Foreskin melanocyte (primary cell): ENCODE measurements at places on chromosomes 11 and 22.
A peak's percentile ranks its signal among the peaks of the same experiment; 100 is the strongest.

- DNase-seq, result no peak
Observed at GRCh38 chr11:44351898-44352498, 42.1 kb upstream of the ALX4 start.

DNA sequence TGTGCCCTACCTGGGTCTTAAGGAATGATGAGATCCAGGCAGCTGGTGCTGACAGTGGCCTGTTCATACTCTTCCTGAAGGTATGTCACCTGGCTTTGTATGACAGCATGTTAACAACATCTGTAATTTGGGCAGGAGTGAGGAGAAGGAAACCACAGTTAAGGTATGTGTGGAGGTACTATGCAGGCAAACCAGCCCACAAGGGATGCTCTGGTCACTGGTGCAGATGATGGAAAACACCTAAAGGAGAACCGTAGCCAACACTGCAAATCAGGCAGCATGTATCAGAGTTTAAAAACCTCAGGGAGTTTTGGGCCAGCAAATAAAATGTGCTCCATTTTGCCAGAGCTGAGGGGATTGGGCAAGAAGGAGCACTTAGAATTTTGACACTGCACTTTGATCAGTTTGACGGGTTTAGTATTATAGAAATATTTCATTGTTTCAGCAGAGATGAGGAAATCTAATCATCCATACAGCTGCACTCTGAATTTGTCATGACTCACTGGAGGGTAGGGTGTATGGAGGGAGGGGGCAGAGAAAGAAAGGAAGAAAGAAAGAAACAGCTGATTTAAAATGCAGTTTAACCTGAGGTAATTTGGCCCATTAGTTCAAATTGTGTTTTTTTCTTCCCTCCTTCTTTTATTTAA, 260.9 kb downstream of the KIRREL3 start:
- no peak for DNase-seq

DNA sequence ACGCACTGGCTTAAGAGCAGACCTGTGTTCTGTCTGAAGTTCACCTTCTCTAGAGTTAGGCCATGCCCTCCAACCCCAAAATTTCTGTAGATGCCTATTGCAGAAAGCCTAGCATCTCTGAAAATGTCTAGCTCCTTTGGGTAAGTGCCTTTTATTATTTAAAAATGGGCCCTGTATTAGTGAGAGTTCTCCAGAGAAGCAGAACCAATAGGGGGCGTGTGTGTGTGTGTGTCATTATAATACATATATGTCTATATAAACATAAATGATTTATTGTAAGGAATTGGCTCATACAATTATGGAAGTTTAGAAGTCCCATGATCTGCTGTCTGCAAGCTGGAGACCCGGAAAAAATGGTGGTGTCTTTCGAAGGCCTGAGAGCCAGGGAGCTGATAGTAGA, 144.7 kb downstream of the TTC17 start:
- DNase-seq, result no peak

- DNase-seq, result no peak
Observed at GRCh38 chr11:66259225-66259624, 9.2 kb upstream of the RAB1B start.

GRCh38 chr11:79506124-79506523, 65.3 kb upstream of the TENM4 start:
- no peak for DNase-seq

- no peak for DNase-seq
Observed at GRCh38 chr11:2554338-2555207, 109.8 kb downstream of the KCNQ1 start.

- DNase-seq, result no peak
Observed at GRCh38 chr11:44608651-44608990, 43.2 kb downstream of the CD82 start.

- no peak for DNase-seq
Observed at GRCh38 chr11:468493-468892, 18.4 kb downstream of the PTDSS2 start.

DNA sequence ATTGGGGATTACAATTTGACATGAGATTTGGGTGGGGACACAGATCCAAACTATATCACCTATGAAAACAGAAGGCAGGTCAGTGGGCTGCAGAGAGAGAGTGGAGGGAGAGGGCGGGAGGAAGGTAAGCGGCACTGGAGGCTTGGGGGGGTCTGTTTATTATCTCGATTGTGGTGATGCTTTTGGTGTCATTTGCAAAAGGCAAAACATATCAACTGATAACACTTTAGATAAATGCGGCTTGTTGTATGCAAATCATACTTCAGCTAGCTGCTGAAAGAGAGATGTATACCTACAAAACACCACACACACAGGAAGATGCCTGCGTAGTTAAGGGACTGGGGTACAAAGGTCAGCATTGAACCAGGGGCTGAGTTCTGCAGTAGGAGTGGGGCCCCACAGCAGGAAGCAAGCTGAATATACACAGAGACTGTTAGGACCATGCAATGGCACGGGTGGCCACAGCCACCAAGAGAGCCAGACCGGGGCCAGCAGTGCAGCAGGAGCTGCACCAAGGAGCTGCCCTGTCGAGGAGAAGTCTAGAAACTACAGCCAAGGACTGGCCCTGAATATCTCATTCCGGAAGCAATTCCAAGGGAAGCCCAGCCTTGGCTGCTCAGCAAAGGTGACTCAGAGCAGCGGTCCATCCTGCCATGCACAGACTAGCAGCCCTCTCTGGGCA, 23.8 kb upstream of the TOLLIP start:
- DNase-seq, result no peak

DNA sequence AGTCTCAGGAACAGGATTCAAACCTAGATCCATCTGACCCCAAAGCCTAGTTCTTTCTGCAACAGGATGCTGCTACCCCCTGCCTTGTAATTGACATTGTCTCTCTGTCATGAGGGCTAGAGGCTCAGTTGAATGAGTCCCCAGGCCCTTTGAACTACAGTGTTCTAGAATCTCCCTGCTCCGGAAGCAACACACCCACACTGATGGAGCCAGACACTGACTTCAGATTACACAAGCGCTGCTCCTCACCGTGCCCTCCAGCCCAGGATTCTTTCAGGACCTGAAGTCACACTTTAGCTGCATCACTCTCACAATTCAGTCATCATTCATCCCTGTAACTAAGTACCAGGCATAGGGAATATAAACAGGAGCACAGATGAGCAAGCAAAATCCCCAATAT, 69.6 kb downstream of the RAB30 start:
- DNase-seq, result no peak

DNA sequence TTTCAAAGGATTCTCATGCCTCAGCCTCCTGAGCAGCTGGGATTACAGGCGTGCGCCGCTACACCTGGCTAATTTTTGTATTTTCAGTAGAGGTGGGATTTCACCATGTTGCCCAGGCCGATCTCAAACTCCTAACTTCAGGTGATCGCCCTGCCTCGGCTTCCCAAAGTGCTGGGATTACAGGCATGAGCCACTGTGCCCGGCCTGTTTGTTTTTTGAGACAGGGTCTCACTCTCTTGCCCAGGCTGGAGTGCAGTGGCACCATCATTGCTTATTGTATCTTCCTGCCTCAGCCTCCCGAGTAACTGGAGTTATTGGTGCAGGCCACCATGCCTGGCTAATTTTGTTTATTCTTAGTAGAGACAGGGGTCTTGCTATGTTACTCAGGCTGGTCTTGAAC, 8.1 kb downstream of the FADS2 start:
- no peak for DNase-seq

DNA sequence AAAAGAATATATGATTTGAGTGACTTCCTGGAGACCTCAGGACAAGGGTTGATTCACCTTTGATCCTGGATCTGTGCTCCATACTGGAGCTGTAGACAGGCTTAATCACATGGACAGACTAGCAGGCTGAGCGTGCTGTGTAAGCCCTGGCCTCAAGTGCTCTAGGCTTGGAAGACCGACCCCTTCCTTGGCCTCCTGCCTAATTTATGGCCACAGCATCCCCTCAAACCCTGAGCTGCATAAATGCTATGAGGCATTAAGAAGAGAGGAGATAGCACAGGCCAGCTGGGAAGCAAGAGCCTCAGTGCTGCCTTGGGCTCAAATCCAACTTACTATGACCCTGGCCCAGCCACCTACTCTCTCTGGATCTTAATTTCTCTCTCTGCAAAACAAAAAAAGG, 385.1 kb downstream of the BUD13 start:
- no peak for DNase-seq

DNA sequence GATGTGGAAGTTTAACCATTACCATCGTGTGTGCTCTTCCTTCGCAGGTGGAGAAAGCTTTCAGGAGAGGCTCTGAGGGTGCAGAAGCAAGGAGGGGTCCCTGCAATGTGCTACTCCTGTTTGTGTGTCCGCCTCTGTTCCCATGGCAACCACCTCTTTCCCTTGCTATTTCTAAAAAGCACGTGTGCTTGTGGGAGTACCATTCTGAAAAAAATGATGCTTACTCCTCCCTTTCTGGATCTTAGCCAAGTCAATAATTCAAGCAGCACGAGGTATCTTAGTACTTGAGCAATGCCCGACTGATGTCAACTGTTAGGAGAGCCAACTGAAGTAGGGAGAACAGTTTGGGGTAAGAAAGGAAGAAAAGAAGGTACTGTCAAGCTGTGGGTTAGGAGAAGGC, 628.7 kb downstream of the NTM start:
- DNase-seq, result no peak

DNA sequence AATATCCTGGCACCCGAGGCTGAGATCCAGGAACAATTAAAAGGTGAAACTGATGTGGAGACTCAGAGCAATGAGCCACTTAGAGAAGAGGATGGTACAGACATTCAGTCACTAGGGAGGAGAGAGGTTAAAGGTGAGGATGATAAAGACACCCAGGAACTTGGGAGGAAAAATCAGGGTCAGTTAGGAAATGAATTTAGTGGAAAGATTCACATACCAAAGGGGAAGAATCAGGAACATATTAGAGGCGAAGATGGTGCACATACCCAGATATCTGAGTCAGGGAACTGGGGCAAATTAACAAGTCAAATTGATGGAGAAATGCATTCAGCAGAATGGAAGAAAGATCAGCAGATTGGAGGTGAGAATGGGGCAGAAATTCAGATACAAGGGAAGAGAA, 4.1 kb upstream of the MEI1 start:
- DNase-seq, result no peak

DNA sequence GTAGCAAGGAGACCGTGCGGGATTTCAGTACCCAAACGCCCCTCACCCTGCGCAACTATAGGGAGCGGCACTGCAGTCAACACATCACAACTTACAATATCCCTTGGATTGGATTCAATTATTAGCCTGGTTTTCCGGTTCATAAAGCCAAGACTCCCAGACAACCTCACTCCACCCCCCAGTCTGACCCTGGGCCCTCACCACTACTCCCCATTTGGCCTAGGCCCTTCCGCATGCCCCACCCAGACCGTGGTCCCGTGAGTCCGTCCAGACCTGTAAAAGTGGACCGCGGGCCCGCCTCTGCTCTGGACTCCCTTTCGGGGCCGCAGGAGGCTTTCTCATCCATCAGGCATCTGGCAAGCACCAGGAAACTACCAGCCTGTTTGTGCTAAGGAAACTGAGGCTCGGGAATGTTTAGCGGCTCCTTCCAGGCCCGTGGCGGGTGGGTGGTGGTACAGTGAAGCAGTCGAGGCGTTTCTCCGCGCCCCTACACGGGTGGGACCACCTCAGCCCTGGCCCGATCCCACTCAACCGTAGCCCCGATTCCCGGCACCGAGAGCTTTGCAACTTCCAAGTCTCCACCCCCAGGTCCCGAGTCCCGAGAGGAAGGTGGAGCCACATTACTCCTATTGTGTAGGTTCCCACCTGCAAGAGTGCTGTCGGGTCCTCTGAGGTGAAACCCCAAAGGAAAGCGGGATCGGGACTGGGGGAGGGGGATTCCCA, 679 bp upstream of the DPP3 start:
- DNase-seq, result peak; percentile 24

DNA sequence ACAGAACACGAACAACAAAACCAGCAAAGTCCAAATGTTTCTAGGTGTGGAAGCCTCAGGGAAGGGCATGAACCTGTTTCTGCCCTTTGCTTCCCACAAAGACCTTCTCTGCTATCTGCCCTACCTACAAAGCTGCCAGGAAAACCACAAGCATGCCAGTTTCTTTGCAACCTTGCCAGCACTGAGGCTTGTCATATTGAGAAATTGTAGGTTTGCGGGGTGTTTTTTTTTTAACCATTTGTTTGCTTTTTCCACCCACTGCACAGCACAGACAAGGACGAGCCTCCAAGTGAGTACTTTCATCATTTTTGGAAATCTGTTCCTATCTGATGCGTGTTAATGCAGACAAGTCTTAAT, 12.8 kb downstream of the PARVG start:
- DNase-seq, result no peak

GRCh38 chr11:122797651-122798050, 40.6 kb upstream of the CRTAM start:
- peak; percentile 68 for DNase-seq

GRCh38 chr11:106442032-106442431, 364.6 kb downstream of the AASDHPPT start:
- no peak for DNase-seq

GRCh38 chr11:80860632-80861031, 1419.8 kb upstream of the TENM4 start:
- no peak for DNase-seq

GRCh38 chr11:12061851-12062560, 48.4 kb upstream of the MICAL2 start:
- no peak for DNase-seq

GRCh38 chr11:58905721-58906547, 33.4 kb upstream of the GLYATL1 start:
- peak; percentile 79 for DNase-seq

DNA sequence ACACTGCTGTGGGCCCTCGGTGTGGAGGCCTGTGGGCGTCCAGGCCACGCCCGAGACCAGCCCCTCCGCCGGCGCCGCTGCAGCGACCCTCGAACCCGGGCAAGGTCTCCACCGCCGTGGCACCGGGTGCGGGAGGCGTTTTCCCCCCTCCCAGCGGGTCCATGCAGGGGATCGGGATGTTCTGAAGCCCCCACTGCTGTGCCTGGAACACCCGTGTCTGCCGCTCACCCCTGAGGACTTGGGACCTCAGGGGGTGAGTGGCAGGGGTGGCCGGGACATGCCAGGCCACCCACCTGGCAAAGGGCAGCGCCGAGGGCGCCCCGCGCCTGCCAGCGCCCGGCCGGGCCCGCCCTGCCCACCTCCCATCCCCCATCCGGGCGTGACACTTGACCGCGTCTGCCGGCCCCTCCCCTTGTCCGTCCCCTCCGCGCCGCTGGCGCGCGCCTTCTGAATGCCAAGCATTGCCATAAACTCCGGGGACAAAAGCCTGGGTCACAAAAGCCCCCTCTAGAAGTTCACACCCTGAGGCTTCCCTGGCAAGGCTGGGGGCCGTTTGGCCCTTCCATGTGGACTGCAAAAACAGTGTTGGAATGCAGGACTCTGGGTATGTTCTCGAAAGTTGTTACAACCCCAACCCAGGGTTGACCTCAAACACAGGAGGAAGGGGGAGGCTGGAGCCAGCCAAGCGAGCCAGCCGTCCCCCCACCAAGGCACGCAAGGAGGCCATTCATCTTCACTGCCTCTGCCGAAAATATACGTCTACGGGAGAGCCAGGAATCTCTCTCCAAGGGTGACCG, 819 bp upstream of the KCNQ1OT1 start:
- peak; percentile 21 for DNase-seq

- no peak for DNase-seq
Observed at GRCh38 chr11:60871378-60872061, 4.2 kb downstream of the ZP1 start.

DNA sequence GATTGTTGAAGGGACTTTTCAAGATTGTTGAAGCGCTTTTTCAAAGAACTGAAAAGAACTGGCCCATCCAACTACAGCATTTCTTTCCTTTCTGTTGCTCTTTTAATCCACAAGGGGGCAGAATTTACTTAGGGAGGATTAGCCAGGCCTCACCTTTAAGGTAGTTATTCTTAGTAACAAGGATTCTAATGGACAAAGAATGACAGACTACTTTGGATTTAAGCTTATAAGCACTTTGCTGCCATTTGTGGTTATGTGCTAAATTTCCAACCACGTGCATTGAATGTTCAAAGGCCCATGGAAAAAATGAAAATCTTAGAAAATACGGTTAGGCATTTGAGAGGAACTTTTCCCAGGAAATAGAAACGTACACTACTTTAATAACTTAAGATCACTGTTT, 49.5 kb upstream of the HSPA8 start:
- peak; percentile 12 for DNase-seq
